Smooth muscle cell of bladder (primary cell): ENCODE measurements at places on chromosomes 12 and 14. TPM values are rescaled to one million over a fixed set of nuclear protein-coding genes. Genes with fewer than 3 reads are reported as not detected.

Gene FNTB
- total RNA-seq, result 5.0 and 8.5 TPM in 2 replicates

Gene TAS2R31
- total RNA-seq, result 2.4 and 3.7 TPM in 2 replicates

Gene PTGER2
- total RNA-seq, result 6.6 and 8.4 TPM in 2 replicates

Gene PPP1R1A
- not detected in 2 replicates for total RNA-seq

Gene USP44
- 6.0 and 13.8 TPM in 2 replicates for total RNA-seq

Gene TTLL5
- 14.8 and 17.5 TPM in 2 replicates for total RNA-seq

Gene CLEC4D
- total RNA-seq, result not detected in 2 replicates

Gene SERPINA9
- total RNA-seq, result not detected in 2 replicates

Gene SMIM41
- 1.4 and 9.8 TPM in 2 replicates for total RNA-seq

Gene GYS2
- total RNA-seq, result not detected in 2 replicates

Gene NKX2-1
- total RNA-seq, result not detected in 2 replicates

Gene RERG
- total RNA-seq, result 0.28 TPM in 2 replicates

Gene JPH4
- not detected in 2 replicates for total RNA-seq

Gene COX8C
- not detected in 2 replicates for total RNA-seq

Gene CRIP2
- total RNA-seq, result 22.7 and 23.2 TPM in 2 replicates

Gene ASCL1
- total RNA-seq, result not detected in 2 replicates

Gene ZNF268
- total RNA-seq, result 25.3 and 26.6 TPM in 2 replicates

Gene KRT1
- total RNA-seq, result not detected in 2 replicates

Gene SPTB
- total RNA-seq, result 0.14 TPM in 1 of 2 replicates, not detected in the other

Gene GLIPR1L1
- total RNA-seq, result not detected in 2 replicates

Gene CIDEB
- 1.00 and 1.8 TPM in 2 replicates for total RNA-seq

Gene GLT1D1
- not detected in 2 replicates for total RNA-seq

Gene LHX5
- total RNA-seq, result not detected in 2 replicates

Gene KICS2
- 5.3 and 7.3 TPM in 2 replicates for total RNA-seq

Gene ZDHHC22
- not detected in 2 replicates for total RNA-seq

Gene AVPR1A
- under 0.01 and 0.18 TPM in 2 replicates for total RNA-seq

Gene SAMD15
- 3.1 TPM in 2 replicates for total RNA-seq

Gene KCNC2
- total RNA-seq, result not detected in 2 replicates
